ENCODE measurements at places on chromosomes 11 and 22. TPM values are rescaled to one million over a fixed set of nuclear protein-coding genes. Genes with fewer than 3 reads are reported as not detected.

GRCh38 chr11:123404676-123405075, 25.4 kb upstream of the GRAMD1B start:
- no peak for DNase-seq

- no peak for DNase-seq
Observed at GRCh38 chr11:119505071-119505470, 82.1 kb upstream of the THY1 start.

GRCh38 chr22:29351891-29352290, 36.4 kb upstream of the RASL10A start:
- no peak for DNase-seq

GRCh38 chr11:132859306-132859705, 673.0 kb downstream of the OPCML start:
- DNase-seq, result no peak

DNA sequence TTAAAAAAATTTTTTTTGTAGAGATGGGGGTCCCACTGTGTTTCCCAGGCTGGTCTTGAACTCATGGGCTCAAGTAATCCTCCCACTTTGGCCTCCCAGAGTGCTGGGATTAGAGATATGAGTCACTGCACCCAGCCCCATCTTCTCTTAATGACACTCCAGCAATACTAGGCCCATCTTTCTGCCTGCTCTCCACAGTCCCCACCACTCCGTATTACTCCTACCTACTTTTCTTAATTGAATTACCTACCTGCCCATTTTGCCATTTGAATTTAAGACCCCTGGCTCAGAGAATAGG, 2.0 kb upstream of the STIM1 start:
- no peak for DNase-seq

GRCh38 chr11:90326647-90327046, 103.8 kb upstream of the CHORDC1 start:
- DNase-seq, result no peak

DNA sequence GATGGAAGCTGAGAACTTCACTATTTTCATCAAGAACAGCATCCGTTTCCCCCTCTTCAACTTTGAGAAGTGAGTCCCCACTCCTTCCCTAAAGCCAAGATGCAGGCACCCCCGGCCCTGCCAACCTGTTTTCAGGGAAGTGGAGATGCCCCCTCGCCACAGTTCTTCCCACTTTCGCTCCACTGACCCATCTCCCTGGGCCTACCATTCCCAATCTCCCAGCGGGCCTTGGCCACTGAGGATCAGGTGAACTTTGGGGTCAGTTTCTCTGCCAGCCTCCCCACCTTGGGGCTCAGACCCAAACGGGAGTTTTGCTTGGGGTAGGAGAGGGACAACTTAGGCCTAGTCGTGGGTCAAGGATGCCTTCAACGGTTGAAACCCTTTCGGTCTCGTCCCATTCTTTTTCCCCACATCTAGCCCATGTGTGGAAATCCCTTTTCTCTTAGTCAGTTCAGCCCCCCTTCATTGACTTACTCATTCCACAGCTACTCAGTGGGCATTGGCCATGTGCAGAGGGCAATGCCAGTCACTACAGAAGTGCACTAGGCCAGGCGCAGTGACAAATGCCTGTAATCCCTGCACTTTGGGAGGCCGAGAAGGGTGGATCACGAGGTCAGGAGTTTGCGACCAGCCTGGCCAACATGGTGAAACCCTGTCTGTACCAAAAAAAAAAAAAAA, 10.6 kb downstream of the P2RX3 start:
- DNase-seq, result no peak

DNA sequence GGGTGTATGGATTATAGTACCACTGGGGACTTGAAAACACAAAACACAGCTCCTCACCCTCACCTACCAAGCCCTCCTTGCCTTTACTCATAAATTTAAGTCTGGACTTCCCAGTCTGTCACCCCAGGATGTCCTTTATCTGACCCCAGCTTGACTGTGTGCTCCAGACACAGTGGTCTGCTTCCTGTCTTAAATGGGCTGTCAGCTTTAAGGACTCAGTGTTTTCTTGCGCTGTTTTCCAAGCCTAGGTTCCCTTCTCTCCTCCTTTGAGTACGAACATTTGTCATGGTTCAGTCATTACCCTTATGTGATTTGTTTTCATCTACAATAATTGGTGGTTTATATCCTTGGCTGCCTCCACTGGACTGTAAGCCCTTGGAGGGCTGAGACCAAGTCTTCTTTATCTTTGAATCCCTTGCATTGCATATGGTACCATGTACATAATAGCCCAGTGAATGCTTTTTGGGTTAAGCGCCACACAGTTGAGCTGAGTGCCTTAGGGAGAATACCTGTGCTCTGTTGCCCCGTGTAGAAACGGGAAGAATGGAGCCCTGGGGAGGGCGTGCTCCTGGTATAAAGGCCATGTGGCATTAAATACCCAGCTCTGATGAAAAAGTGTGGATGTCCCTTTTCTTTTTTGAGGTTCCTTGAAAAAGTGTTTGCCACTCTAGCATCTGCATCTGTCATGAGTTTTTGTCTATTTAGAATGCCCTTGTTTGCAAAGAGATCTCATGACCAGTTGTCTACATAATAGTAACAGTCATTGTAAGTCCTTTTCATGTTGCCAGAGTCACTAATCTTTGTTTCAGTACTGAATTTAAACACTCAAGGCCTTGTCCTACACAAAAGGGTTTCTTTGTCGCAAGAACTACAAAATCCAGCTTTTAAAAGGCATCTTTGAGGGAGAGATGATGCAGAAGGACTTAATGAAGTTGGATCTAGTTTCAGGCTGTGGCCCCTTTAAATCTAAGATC, 14.0 kb downstream of the PANX1 start:
- no peak for DNase-seq

- DNase-seq, result no peak
Observed at GRCh38 chr11:27882066-27882697, 181.9 kb upstream of the BDNF start.

DNA sequence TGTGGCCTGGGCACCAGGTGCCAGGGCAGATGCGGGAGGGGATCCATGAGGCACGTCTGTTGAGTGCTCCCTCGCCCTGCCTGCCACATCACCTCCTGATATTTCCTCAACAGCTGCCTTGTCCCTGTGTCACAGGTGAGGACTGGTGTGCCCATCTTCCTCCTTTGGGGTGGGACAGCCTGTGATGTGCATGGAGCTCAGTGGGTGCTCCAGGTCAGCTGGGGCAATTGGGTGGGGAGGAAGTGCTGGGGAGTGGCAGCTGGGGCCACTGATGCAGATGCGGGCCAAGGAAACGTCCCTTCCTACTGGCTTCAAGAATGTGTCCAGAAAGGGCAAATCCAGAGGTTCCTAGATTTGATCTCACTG, 83.6 kb downstream of the MORC2 start:
- no peak for DNase-seq

DNA sequence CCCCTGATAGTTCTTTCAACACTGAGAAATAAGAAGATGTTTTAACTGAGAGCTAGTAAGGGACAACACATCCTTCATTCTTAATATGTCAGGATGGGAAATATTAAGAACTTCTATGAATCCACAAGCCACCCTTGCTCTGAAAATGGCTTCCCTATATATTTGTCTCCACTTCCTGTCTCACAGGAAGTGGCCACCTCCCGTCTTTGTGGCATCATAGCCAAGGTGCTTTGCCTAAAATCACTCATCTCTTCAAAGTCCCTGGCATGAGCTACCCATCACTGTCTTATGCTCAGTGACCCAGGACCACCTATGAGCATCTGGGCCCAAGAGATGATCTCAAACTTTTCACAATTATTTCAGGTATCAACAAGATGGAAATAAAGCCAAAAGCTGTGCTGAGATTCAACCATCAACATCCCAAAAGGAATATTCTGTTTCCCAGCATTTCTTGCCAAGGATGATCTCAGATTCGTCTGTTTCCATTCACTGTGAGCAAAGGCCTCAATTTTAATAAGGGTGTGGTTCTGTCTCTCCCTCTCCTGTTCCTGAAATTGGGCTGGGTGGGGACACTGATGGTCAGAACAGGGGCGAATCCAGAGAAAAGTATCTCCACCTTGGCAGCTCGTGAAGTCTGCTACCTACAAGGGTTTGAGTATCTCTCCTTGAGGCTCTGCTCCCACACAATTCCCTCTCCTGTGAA, 493.9 kb downstream of the MN1 start:
- no peak for DNase-seq

DNA sequence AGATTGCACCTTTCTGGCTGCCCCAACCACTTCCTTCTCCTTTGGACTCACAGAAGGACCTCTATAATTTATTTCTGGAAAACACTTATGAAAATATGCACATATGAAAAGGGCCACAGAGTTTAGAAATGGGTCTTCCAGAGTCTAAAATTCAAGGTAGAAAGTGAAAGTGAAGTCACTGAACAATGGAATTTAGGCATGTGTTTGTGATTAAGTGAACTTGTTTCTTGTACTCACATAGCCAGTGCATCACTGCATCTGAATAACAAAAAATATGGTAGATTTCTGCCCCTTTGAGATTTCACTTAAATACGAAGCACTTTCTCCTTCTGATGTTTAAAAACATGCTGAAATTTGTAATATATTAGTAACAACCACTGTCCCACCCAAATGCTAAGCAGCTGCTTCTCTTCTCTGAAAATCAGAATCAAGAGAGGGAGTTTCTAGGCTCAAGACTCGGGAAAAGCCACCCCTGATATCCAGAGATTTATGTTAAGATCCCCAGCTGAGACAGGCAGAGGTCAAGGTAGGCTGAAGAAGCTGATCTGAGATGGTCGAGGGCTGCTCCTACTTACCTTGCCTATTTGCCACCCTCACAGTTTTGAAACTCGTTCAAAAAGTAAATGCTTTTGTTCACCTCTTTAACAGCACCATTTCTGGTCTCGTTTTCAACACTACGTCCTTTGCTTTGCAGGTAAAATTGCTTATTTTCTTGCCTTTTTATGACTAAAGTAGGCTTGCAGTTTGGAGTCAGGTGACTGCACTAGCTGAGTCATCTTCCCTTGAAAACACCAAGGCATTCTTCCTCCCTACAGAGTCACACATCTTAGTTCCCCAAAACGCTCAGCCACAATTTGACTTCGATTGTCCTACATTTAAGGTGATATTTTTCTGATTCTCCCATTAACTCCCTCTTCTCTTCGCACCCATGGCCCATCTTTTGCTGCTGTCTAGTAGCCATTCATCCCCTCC, at the start of gene XKR3:
XKR3 (minus strand) TSS at position 696 of the 972 bp plus-strand sequence. CDS start 17,338 bp downstream, outside the sequence.
- DNase-seq, result no peak

DNA sequence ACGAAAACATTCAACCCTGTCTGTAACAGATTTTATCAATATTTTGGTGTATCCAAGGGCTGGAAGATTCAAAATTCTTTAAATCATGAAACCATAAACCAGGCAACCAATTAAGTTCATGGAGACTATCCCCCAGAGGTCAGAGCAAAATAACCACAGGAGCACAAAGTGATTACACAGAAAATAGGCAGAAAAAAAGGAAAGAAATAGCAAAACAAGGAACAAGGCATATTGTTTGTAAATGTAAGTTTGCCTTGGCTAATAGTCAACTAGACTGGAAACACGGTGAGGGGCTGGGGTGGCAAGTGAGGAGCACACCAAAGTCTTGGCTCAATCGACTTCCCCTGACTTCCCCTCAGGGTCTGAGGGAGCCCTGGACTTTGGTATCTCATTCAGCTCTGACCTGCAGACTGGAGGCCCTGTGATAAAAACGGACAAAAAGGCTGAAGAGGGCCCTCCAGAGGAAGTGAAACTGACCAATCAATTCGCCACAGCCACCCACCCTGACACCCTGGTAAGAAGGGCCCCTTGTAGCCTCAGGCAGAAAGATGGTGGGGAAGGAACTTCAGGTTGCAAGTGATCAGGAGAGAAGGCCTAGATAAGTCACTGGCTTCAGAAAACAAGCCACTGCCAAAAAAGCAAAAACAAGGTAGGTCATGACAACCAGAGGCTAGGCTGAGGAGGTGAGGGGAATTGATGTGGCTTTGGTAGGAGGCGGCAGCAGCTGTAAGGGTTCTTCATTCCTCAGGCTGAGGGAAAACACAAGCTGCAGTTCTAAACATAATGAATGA, 1.8 kb downstream of the SIK3 start:
- DNase-seq, result peak; percentile 65

DNA sequence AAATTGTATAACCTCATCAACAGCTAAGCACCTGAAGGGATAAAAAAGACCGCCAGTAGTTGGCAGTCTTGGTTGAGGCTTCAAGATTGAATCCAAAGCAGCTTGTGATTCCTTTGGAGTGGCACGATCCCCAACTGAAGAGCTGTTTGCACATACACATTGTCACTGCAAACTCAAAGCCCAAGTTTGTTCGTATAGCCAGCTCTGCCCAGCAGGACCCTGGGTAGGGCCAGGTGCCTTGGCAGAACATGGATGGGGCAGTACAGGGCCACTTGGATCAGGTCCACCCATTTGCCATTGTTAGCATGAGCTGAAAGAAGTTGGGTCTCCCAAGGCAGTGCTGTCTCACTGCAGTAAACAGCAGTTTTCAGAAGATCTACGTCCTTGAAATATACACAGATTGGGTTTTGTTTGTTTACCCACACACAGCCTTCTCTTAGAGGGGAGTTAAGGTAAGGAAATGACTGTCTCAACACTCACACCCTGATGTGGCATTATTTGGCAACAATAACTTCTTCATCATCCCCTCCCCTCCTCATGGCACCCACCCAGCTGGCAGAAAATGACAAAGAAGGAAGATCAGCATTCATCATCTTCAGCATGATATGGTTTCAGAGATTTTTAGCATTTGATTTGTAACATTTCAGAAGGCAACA, 132.9 kb downstream of the COMMD9 start:
- no peak for DNase-seq

GRCh38 chr11:126465573-126466188, 110.2 kb downstream of the ST3GAL4 start:
- DNase-seq, result peak; percentile 51

DNA sequence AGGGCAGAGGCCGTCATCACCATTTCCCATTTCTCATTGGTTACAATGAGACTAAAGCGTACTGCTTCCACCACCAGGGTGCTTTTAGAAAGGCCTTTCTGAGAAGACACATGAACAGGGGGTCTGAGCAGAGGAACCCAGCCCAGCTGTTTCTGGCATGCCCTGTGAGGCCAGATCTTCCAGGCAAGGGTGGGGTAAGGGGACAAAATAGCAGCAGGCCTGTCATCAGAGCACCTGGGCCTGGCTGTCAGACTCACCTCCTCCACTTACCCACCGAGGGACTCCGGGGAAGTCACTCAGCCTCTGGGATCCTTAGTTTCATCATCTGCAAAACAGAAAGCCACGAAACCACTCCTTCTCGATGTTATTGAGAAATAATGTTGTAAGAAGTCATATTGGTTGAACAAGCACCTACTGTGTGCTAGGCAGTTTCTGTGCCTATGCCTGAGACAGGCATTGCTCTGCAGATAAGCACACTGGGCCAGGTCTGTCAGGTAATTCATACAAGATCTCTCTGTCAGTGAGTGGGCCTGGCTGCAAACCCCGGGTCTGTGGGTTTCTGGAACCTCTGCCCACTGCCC, 8.8 kb upstream of the WNT11 start:
- DNase-seq, result no peak

DNA sequence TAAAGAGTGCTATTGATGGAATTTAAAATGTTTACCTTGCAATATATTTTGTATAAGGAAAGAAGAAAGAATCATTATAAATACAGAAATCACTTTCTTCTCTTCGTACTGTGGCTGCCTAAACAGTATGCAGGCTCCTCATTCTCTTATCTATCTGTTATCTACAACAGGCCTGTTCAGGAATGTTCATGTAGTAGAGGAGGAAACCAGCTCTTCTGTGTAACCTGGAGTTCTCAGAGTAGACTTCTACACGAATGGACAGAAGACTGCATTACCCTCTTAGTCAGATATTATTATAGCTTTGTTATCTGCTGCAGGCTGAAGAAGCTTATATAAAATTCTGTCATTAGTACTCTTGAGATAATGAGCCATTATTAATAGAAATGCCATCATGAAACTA, 1225.9 kb upstream of the CNTN5 start:
- DNase-seq, result no peak

Gene SOX6
- not detected for polyA plus RNA-seq

Gene PTPRJ
- polyA plus RNA-seq, result 12.3 TPM

Gene PATE4
- not detected for polyA plus RNA-seq

Gene OR5A1
- not detected for polyA plus RNA-seq

Gene KRTAP5-2
- not detected for polyA plus RNA-seq

Gene FAM83F
- polyA plus RNA-seq, result not detected

All from naive B cell (primary cell).